Mesothelial cell of epicardium (in vitro differentiated cells): ENCODE measurements at places on chromosomes 3 and 15. TPM values are rescaled to one million over a fixed set of nuclear protein-coding genes. Genes with fewer than 3 reads are reported as not detected.

The UBE2E1 gene
- total RNA-seq, result 89.9 to 93.3 TPM (median 90.4 TPM) in 3 replicates

The CRELD1 gene
- total RNA-seq, result 39.8 to 42.3 TPM (median 40.5 TPM) in 3 replicates

The ARGFX gene
- not detected in 3 replicates for total RNA-seq

The CTXN2 gene
- total RNA-seq, result 0.18 to 0.25 TPM in 2 of 3 replicates, not detected in the other

The ITIH3 gene
- 22.4 to 25.0 TPM (median 23.1 TPM) in 3 replicates for total RNA-seq

The WDR93 gene
- 0.34 to 0.54 TPM (median 0.40 TPM) in 3 replicates for total RNA-seq

The EPHA6 gene
- 39.1 to 43.3 TPM (median 39.5 TPM) in 3 replicates for total RNA-seq

The GPR62 gene
- total RNA-seq, result 0.22 to 0.36 TPM (median 0.33 TPM) in 3 replicates

The KLF15 gene
- total RNA-seq, result 1.1 to 1.9 TPM (median 1.4 TPM) in 3 replicates
